ENCODE measurements at places on chromosomes 11 and 22. TPM values are rescaled to one million over a fixed set of nuclear protein-coding genes. Genes with fewer than 3 reads are reported as not detected.

Gene USP2
- total RNA-seq = 3.0 TPM

DNA sequence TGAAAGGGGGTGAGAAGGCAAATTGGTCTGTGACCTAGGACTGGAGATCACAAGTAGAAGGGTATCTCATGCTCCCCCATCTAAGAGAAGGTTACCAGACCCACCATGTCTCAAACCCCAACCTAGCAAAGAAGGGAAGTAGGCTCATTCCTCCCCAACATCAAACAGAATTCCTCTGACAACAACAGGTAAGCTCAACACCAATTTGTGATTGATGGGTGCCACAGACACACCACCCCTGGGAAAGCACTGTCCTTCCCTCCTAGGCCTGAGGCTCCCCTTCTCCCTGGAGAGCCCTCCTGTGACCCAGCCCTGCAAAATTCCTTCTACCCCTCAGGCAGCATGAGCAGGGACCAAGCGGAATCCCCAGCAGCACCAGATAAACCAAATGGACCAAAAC is 154.3 kb downstream of the BUD13 start:
- no peaks in the 10 kb centered on the region for H3K27me3 ChIP-seq
- no peak for DNase-seq
- H3K4me1 ChIP-seq = no peaks in the 10 kb centered on the region
- H3K27ac ChIP-seq = no peak overlapping the region

- no peak overlapping the region for H3K4me3 ChIP-seq
- H3K27me3 ChIP-seq = no peaks in the 10 kb centered on the region
- DNase-seq = no peak
- no peak overlapping the region for H3K27ac ChIP-seq
- no peaks in the 10 kb centered on the region for H3K4me1 ChIP-seq
- H3K36me3 ChIP-seq = no peaks in the 10 kb centered on the region
Measured at GRCh38 chr11:10051868-10052586, 242.0 kb downstream of the SBF2 start.

GRCh38 chr22:20085651-20086050 is 5.6 kb downstream of the DGCR8 start:
- no peaks in the 10 kb centered on the region for H3K27me3 ChIP-seq
- H3K36me3 ChIP-seq = peaks cover 53% of the 10 kb centered on the region
- peaks cover 38% of the 10 kb centered on the region for H3K4me1 ChIP-seq
- DNase-seq = no peak
- H3K27ac ChIP-seq = no peak overlapping the region

GRCh38 chr22:22761606-22761962 is 117.2 kb downstream of the GGTLC2 start:
- H3K4me1 ChIP-seq = no peaks in the 10 kb centered on the region
- no peaks in the 10 kb centered on the region for H3K36me3 ChIP-seq
- no peak overlapping the region for H3K27ac ChIP-seq
- DNase-seq = no peak
- H3K4me3 ChIP-seq = no peak overlapping the region

DNA sequence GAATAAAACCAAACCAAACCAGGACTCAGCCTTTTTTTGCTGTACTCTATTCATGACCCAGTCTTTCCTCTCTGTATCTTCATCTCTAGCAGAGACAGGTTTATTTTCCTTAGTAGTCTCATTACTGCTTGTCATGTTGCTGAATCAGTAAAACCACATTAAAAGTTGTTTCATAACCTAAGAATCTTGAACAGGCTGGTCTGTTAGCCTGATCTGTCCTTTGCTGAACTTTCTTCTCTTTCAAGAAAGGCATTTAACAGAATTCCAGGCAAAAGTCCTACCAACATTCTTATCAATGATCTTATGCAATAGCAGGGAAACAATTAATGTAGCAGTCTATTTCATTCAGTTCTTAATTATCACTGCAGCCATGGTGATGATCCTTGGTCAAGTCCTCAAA is 197.7 kb downstream of the CASP12 start:
- H3K4me1 ChIP-seq = peaks cover 9% of the 10 kb centered on the region
- no peak overlapping the region for H3K27ac ChIP-seq
- no peaks in the 10 kb centered on the region for H3K27me3 ChIP-seq
- DNase-seq = no peak
- no peaks in the 10 kb centered on the region for H3K36me3 ChIP-seq

Gene PKNOX2
- total RNA-seq = 17.8 TPM

Gene POLR3H
- 43.7 TPM for total RNA-seq

- H3K4me3 ChIP-seq = no peak overlapping the region
- H3K27ac ChIP-seq = no peak overlapping the region
- H3K27me3 ChIP-seq = no peaks in the 10 kb centered on the region
- no peaks in the 10 kb centered on the region for H3K36me3 ChIP-seq
- DNase-seq = no peak
Measured at GRCh38 chr11:4466131-4466870, 16.1 kb upstream of the OR52K1 start.

Measured in upper lobe of right lung (tissue), 1 donor.